ENCODE measurements at places on chromosomes 6 and 20. TPM values are rescaled to one million over a fixed set of nuclear protein-coding genes. Genes with fewer than 3 reads are reported as not detected.

DNA sequence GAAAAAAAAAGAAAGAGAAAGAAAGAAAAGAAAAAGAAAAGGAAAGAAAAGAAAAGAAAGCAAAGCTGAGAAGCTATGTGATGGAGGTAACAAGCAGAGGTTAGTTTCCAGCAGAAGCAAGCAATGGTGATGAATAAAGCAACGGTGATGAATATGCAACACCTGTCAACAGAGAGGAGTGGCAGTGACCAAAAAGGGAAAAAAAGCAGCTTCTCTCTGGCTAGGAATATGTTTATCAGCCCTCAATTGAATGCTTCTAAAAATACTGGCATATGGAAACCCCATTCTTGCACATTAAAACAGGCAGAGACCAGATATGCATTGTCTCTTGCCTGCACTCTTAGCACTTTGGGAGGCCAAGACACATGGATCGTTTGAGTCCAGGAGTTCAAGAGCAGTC lies 100.9 kb downstream of the GJA1 start:
- no peak for DNase-seq

TCP11 gene
- not detected for polyA plus RNA-seq

EYS gene
- 0.10 TPM for polyA plus RNA-seq

GMPR gene
- 1.5 TPM for polyA plus RNA-seq

OR10C1 gene
- not detected for polyA plus RNA-seq

POPDC3 gene
- 48.6 TPM for polyA plus RNA-seq

POM121L2 gene
- polyA plus RNA-seq, result not detected

DNA sequence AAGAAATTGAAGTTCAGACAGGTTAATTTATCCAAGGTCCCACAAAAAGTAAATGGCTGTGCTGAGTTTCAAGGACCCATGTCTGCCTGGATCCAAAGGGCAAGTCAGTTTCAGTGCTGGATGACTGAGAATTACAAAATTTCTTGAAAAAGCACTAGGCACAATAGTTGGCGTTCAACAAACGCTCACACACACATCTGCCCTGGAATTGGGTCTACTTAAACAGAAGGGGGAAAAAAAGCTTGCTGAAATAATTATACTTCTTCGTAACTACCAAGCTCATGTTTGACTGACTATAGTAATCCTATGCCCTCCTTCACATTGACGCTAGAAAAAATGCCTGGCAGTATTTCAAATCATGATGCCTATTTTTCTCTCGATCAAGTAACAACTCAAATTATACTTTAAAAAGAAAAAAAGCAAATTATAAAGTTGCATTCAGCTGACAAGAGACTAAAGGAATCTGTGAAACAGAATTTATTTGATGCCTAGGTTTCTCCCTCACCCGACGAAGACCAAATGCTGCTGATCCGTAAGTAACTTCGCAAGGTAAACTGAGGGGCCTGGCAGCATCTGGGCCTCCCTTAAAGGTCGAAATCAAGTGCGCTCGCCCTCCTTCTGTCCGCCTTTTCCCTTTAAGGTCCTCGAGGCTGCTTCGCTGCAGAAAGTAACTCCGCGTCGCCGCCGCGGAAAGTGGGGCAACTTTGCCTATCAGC lies 650 bp upstream of the CD2AP start:
- DNase-seq, result peak; percentile 18

OPN5 gene
- polyA plus RNA-seq, result not detected

DNA sequence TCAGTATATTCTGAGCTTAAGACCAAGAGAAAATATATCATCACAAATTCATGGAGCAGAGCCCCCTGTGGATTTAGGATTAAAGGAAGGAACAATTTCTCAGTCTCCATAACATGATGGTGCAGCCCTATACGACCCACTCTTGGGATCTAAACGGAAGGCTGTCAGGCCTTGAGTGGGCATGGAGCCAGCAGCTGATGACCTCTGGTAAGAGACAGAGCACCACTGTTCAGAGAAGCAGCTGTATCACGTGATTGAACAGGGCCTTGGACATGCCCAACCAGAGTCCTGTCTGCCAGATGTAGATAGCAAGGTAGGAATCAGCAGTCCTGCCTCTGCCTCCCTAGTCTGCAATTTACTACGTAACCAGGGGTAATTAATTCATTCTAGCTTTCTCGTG lies 259.4 kb upstream of the POU3F2 start:
- no peak for DNase-seq

DNA sequence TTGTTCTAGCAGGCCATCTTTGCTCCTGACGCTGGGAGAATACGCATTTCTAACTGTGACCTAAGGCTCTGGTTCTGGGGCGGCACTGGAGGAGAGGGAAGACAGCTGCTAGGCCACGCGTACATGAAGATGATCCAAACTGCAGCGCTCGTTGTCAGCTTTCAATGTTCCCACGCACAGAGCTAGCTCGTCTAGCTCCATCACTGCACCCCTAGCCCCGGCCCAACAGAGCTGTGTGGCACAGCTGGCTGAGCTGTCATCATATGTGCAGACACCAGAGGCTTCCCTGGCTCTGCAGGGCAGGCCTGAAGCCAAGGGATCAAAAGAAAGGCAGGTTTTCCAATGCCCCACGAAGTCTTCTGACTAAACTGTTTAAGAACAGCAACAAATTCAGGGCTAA lies 124.7 kb downstream of the IRF4 start:
- DNase-seq, result no peak

- DNase-seq, result no peak
These were observed 548.9 kb downstream of the CBLN4 start for GRCh38 chr20:55456316-55456940.

GMDS gene
- polyA plus RNA-seq, result 12.6 TPM

- no peak for DNase-seq
These were observed 273.9 kb downstream of the ZNF217 start for GRCh38 chr20:53319716-53320115.

DNA sequence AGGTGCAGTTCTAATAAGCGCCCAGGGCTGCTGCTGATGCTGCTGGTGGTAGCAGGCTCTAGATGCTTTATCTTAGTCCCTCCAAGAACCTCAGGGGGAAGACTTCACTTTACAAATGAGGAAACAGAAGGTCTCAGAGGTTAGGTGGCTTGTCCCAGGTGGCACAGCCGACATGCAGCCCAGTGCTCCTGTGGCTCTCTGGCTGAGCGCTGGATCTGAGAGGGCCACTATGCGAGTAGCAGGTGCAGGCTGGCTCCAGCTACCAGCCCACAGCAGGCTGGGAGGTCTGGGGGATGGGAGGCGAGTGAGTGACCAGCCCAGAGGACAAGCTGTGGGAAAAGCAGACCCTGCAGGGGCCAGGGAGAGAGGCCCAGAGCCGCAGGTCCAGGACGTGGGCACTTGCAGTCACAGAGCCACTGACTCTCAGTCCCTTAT lies 90.9 kb downstream of the PRND start:
- DNase-seq, result no peak

DNA sequence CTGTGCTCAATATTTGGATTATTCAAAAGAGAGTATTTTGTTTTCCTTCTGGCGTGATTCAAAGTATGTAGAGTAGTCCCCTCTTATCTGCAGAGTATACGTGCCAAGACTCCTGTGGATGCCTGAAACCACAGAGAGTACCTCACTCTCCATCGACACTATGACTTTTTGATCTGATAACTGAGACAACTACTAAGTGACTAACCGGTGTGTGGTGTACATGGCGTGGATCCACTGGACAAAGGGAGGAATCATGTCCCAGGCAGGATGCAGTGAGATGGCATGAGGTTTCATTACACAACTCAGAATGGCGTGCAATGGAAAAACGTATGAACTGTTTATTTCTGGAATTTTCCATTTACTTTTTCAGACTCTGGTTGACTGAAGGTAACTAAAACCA lies 112.2 kb upstream of the PDE7B start:
- DNase-seq, result peak; percentile 86

METTL24 gene
- not detected for polyA plus RNA-seq

WRNIP1 gene
- polyA plus RNA-seq, result 17.0 TPM

GRCh38 chr6:154187203-154187602 lies 148.2 kb downstream of the OPRM1 start:
- DNase-seq, result no peak

CALHM5 gene
- 0.51 TPM for polyA plus RNA-seq

DPPA5 gene
- not detected for polyA plus RNA-seq

GRCh38 chr20:37377346-37378081 lies 31.6 kb downstream of the SRC start:
- no peak for DNase-seq

PAX1 gene
- polyA plus RNA-seq, result not detected

IPCEF1 gene
- polyA plus RNA-seq, result not detected

DNA sequence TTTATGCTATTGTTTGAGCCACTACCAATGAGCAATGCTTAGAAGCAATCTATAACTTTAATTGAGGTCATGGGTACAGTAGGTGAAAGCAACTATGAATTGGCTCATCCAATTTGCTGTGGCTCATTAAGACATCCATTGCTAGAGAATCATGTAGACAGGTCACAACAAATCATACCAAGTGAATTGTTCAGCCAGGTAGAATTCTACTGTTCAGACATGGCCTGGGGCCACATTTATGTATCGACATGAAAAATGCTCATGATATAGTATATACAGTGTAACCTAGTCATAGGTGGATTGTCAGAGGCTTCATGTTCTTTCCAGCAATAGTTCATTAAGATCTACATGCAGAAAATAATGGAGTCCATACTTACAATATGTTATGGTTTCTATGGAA lies 633.7 kb upstream of the EYS start:
- DNase-seq, result no peak

GRCh38 chr6:137746264-137746663 lies 120.8 kb upstream of the TNFAIP3 start:
- no peak for DNase-seq

DNA sequence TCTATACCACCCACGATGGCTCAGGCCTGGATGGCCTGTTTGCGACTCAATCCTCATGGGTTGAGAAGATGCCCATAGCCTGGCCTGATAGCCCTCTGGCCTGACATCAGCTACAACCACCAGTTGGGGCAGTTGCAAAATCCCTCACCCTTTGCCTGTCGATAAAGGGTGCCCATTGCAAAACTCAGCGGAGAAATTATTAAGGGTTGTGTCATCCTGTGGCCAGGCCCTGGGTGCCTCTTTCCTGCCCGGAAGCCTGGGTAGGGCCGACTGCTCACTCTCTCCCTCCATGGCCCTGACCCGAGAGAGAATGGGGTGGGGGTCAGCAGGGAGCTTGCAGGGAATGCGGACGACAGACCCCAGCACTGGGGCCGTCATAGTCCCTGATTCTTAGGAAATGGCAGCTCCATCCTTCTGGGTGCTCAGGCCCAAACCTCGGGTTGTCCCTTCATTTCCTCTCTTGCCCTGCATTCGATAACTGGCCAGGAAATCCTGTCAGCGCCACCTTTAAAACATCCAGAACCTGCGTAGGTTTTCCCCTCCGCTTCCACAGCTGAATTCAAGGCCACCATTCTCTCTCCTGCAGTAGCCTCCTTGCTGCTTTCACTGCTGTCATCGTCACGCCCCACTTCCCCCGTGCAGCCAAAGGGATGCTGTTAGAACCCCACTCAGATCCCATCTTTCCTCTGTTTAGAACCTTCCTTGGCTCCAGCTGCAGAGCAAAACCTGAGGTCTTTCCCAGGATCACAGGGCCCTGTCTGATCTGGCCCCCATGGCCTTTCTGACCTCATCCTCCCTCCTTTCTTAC lies 31.1 kb downstream of the CEBPB start:
- DNase-seq, result peak; percentile 49

C20orf202 gene
- polyA plus RNA-seq, result not detected

GRCh38 chr20:48295445-48295903 lies 510.2 kb upstream of the SULF2 start:
- DNase-seq, result peak; percentile 91

- DNase-seq, result peak; percentile 35
These were observed 217.5 kb upstream of the THEMIS start for GRCh38 chr6:128118401-128118800.

DNA sequence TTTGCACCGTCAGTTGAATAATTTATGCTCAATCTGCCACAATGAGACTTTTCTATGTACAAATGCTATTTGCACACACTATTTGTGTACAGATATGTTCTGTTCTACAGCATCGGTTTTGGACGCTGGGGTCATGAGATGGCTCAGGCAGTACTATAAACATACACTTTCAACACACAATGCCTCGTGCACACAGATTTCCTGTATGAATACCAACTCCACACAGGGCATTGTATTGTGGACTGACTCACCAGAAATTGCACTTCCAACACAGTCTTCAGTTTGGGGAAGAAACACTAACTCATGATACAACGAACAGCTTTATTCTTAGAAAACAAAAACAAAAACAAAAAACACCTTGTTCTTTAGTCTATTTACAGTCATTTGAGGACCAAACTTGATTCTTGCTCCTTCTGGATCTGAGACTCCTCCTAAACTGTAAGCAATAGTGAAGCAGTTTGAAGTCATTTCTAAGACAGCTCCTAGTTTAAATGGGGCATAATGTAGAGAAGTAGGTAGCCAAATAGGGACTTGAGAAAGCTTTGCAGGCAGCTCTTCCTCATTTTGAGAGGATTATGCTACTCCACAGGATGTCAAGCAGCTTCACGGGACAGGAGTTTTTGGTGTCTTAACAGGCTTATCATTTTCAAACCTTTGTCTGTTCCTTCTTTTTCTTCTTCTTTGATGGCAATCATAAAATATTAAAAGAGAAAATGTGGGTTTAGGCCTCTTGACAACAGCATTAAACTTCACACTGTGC lies 33.7 kb downstream of the GJA10 start:
- peak; percentile 15 for DNase-seq

LST1 gene
- polyA plus RNA-seq, result not detected

- DNase-seq, result peak; percentile 92
These were observed 5.7 kb downstream of the VTA1 start for GRCh38 chr6:142152746-142153145.

NAPB gene
- 5.4 TPM for polyA plus RNA-seq

TFAP2D gene
- polyA plus RNA-seq, result not detected

KCNQ2 gene
- not detected for polyA plus RNA-seq

DNA sequence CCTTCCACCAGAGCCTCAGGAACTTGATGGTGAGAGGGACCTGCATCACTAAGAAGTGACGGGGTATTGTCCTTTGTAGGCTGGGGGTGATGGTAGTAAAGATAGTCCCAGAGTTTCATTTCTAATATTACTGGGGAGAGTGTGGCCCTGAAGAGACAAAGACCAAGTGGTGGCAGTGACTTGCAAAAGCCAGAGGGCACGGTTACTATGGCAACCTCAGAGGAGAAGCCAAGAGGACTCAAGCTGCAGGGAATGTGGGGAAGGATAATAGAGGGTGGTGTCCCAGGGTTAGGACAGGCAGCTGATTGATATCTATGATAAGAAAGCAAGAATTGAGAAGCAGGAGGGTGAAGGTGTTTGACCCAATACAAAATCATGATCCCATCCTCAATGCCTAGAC lies 42.5 kb downstream of the HLA-G start:
- DNase-seq, result no peak

GRCh38 chr6:149941583-149942460 lies at the start of gene ULBP2:
Gene ULBP2, plus strand, starts transcription at chr6:149942014. Its CDS starts 59 bp downstream, at chr6:149942073.
- peak; percentile 99 for DNase-seq

- peak; percentile 86 for DNase-seq
These were observed 81.1 kb downstream of the PLCG1 start for GRCh38 chr20:41218466-41218865.

DNA sequence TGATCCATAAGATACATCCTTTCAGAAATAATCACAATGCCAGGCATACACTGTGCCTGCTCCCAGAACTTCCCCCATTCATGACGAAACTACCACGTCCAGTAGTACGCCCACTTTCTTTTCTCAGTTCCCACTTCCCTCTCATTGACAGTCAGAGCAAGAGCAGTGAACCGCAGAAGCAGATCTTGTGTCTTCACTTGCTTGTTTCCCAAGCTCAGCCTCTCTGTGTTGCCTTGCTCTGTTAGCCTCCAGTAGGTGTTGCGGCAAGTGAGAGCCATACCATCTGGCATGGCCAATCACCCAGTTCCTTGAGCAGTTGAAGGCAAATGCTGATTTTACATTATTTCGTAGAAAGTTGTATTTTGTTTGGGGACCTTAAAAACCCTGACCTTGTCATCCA lies 11.7 kb downstream of the UST start:
- no peak for DNase-seq
